ENCODE measurements at places on chromosomes 11 and 22. TPM values are rescaled to one million over a fixed set of nuclear protein-coding genes. Genes with fewer than 3 reads are reported as not detected.

MTMR3 gene
- 79.0 TPM for total RNA-seq

RANBP1 gene
- total RNA-seq = 71.3 TPM

FADS1 gene
- 12.1 TPM for total RNA-seq

ARL14EP gene
- 25.4 TPM for total RNA-seq

MS4A1 gene
- total RNA-seq = 145 TPM

TEX12 gene
- total RNA-seq = 0.63 TPM

CARD16 gene
- total RNA-seq = 78.7 TPM

KRTAP5-10 gene
- not detected for total RNA-seq

OR5AR1 gene
- not detected for total RNA-seq

PHOX2A gene
- total RNA-seq = not detected

TRPM5 gene
- 0.10 TPM for total RNA-seq

OR8G5 gene
- not detected for total RNA-seq

CCDC81 gene
- total RNA-seq = 0.21 TPM

FJX1 gene
- total RNA-seq = not detected

TEX54 gene
- 2.4 TPM for total RNA-seq

KRTAP5-1 gene
- not detected for total RNA-seq

FAM83F gene
- 2.7 TPM for total RNA-seq

CSF2RB gene
- total RNA-seq = 17.4 TPM

LRRC4C gene
- not detected for total RNA-seq

THY1 gene
- total RNA-seq = 0.31 TPM

MS4A18 gene
- total RNA-seq = not detected

TECTA gene
- total RNA-seq = 0.10 TPM

PATE2 gene
- total RNA-seq = not detected

KCNE3 gene
- total RNA-seq = 12.9 TPM

TBCEL gene
- total RNA-seq = 27.8 TPM

NTM gene
- not detected for total RNA-seq

TSPAN18 gene
- 8.5 TPM for total RNA-seq

MAPK12 gene
- total RNA-seq = 0.73 TPM

NFAM1 gene
- total RNA-seq = 14.2 TPM

CYTH4 gene
- 124 TPM for total RNA-seq

ACR gene
- not detected for total RNA-seq

ALX4 gene
- total RNA-seq = not detected

GRM5 gene
- total RNA-seq = not detected

FLRT1 gene
- not detected for total RNA-seq

SHISAL1 gene
- not detected for total RNA-seq

CEP126 gene
- total RNA-seq = 0.63 TPM

WNT7B gene
- not detected for total RNA-seq

MMP12 gene
- not detected for total RNA-seq

HSPB2 gene
- not detected for total RNA-seq

CNGA4 gene
- 0.21 TPM for total RNA-seq

C2CD3 gene
- total RNA-seq = 23.3 TPM

GLB1L3 gene
- 0.52 TPM for total RNA-seq

ASRGL1 gene
- 6.0 TPM for total RNA-seq

TENM4 gene
- 0.63 TPM for total RNA-seq

SDHAF2 gene
- 52.2 TPM for total RNA-seq

NXPE2 gene
- total RNA-seq = not detected

Data from mononuclear cell (primary cell).